AG09309 (cell line): ENCODE measurements at places on chromosomes 4 and X.

DNA sequence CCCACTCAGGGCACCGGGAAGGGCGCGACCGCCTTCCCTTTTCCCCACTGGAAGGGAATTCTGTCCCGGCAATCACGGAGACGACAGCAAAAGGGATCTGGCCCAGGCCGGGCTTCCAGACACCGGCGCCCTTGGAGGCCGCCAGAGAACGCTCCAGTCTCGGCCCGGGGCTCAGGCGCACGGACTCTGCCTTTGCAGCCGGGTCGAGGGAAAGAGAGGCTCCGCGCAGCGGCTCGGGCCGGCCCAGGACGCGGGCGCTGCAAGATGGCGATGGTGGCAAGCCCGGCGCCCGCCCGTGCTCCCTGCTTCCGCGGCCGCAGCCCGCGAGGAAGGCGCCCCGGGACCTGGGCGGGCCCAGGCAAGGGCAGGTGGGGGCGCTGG lies 1.1 kb downstream of the CTBP1 start:
- DNase-seq = no peak

DNA sequence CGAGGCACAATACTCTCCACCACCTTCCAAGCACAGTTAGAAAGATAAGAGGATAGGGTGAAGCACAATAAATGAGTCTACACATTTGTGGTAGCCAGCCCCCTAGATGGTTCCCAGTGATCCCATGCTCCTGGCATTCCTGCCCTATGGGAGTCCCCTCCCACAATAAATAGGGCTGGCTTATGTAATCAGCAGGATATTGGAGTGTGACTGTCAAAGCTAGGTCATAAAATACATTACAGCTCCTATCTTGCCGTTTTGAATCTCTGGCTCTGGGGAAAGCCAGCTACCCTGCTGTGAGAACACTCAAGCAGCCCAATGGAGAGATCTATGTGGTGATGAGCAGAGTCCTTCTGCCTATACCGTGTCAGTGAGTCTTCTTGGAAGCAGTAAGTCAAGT lies 198.7 kb upstream of the NOCT start:
- no peak for DNase-seq

- no peak for DNase-seq
These were observed 105.8 kb downstream of the GEMIN8 start for GRCh38 chrX:13923845-13924244.

GRCh38 chrX:38206542-38206941 lies 14.1 kb downstream of the SRPX start:
- DNase-seq = no peak

GRCh38 chr4:183721207-183722081 lies 62.4 kb downstream of the TRAPPC11 start:
- DNase-seq = no peak

DNA sequence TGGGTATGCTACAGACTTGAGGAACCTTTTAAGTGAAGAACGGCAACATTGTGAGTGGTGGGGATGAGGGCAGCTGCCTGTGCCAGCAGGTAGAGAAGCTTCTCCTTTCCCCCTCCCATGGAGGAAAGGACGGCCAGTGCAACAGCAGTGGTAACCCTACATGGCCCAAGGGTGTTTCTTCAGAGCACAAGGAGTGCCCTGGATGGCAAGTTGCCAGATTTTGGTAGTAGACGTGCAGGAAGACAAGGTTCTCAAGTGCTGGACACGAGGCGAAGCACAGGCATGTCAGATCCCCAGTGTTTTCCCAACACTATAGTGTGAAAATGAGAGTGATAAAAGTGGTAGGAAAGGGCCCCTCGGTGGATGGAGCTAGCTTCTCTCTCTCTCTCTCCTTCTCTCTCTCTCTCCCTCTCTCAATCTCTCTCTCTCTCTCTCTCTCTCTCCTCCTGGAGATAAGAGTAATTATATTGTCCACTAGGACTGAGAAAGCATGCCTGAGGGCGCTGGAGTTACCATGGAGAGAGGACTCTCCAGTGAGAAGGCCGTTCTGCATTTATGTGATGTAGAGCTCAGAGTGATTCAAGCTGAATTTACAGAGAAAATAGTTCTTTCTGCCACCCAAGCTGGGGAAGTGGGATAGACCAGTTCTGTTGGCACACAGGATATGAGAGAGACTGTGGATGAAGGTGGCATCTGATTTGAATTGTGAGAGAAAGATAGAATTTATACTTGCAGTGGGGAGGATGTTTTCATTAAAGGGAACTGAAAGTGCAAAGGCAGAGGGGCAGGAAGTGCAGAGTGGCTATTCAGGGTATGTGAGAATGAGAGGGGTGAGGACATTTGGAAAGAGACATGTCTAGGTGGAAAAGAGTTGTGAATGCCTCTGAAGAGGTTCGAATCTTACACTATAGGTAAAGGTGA lies 25.7 kb upstream of the TRPC3 start:
- DNase-seq = peak; percentile 27

DNA sequence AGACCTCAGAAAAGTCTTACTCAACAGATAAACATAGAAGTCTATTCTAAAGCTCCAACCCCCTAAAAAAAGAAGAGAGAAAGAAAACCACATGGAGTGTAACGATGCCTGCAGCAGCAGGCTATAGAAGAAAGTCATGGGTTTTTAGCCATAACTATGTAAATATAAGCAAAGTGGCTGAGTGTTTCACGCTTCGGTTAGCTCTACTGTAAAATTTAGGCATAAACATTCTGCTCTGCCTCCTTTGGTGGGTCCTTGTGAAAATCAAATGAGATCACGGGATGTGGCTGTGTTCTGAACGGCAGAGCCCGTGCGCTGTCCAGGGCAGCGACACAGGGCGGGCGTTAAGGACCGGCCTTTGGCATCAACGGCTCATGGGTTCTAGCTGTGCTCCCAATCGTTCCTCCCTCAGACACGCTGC lies 78.4 kb downstream of the IRF2 start:
- DNase-seq = no peak

GRCh38 chrX:10174810-10175209 lies 18.0 kb downstream of the CLCN4 start:
- DNase-seq = no peak

DNA sequence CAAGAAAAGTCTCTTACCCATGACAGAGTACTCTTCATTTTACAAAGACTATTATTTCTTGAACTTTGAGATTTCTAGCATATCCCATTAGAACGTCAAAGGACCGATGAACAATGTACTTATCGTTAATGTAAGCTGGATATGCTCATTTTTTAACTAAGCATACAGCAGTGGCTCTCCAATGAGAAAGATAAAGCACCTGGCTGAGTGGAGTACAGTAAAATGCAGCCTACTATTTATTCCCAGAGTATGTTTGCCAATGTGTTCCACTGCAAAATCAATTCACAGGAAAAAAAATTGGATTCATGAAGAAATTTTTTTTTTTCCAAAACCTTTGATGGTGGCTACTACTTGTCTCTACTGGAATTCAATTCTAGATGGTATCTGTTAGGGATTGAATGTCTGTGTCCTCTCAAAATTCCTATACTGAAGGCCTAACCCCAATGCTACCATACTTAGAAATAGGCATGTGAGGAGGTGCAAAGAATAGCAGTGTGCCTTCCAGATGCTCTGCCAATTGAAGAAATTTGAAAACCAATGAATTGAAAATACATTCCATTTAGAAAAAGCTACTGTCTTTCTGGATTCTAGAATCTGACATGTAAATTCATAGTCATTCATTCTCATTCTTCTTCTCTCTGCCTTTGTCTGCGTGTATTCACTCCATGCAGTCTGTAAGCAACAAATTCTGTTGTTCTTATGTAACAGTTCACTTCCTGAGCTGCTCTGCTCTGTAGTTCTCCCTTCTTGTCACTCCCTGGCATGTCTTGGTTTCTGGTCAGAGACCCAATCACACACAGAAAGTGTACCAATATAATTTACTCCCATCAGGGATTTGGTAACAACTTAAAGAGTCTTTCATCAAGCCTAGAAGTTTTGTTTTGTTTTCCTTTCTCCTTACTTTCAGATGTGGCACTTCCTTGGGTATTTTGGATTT lies 61.4 kb downstream of the PAPSS1 start:
- no peak for DNase-seq
